Esophagus muscularis mucosa (tissue), 4 donors: ENCODE measurements at places on chromosomes 3 and 15. TPM values are rescaled to one million over a fixed set of nuclear protein-coding genes. Genes with fewer than 3 reads are reported as not detected.

The PLSCR5 gene
- not detected for total RNA-seq

The MAP2K5 gene
- total RNA-seq = 11.9 TPM

The GPR27 gene
- total RNA-seq = 2.5 TPM

- H3K4me3 ChIP-seq = no peak overlapping the region
- DNase-seq = no peak
- no peak overlapping the region for H3K27ac ChIP-seq
- H3K36me3 ChIP-seq = no peaks in the 10 kb centered on the region
- no peaks in the 10 kb centered on the region for H3K27me3 ChIP-seq
- no peaks in the 10 kb centered on the region for H3K4me1 ChIP-seq
Measured at GRCh38 chr3:98532275-98532637, 478 bp downstream of the GPR15 start.

GRCh38 chr15:64883100-64883581 lies 28.6 kb upstream of the ANKDD1A start:
- no peaks in the 10 kb centered on the region for H3K27me3 ChIP-seq
- H3K27ac ChIP-seq = peak overlapping the region; percentile 55
- no peaks in the 10 kb centered on the region for H3K36me3 ChIP-seq

DNA sequence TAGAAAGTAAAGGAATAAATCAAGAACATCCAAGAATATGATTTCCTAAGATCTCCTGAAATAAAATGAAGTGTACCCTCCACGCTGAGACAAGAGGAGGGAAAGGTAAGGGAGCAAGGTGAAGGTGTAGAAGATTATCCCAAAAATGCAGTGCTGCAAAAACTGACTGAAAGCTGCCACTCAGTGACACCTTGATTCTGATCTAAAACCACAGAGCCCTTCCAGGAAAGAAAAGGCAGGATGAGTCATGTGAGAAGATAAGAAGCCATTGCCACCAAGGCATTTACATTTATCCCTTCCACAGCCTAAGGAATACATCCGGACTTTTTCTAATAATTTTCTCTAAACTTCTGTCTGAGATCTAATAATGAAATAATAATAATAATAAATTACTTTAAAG lies 49.9 kb downstream of the IGSF11 start:
- DNase-seq = no peak
- H3K4me1 ChIP-seq = peaks cover 27% of the 10 kb centered on the region
- H3K36me3 ChIP-seq = no peaks in the 10 kb centered on the region
- H3K4me3 ChIP-seq = no peak overlapping the region
- no peak overlapping the region for H3K27ac ChIP-seq

DNA sequence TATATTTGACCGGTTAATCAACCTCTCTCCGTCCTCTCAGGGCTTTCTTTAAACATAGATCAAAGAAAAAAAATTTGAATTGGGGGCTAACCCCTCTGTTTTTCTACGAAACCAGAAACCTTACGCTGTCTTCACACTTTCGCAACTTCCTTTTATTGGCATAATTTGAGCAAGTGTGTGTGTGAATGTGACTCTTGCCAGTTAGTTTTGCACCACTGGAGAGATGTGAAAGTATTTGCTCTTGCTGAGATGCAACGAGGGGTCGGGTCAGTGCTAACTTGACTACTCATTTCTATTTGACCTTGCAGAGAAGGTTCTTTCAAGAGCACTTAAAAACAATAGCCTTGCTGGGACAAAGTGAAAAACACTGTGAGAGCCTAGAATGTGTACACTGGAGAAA lies 81.2 kb downstream of the FAM43A start:
- H3K36me3 ChIP-seq = no peaks in the 10 kb centered on the region
- peaks cover 19% of the 10 kb centered on the region for H3K4me1 ChIP-seq
- no peak overlapping the region for H3K4me3 ChIP-seq
- no peak for DNase-seq
- H3K27ac ChIP-seq = no peak overlapping the region
- H3K27me3 ChIP-seq = no peaks in the 10 kb centered on the region
